ENCODE measurements at places on chromosomes 4 and X. TPM values are rescaled to one million over a fixed set of nuclear protein-coding genes. Genes with fewer than 3 reads are reported as not detected.
A peak's percentile ranks its signal among the peaks of the same experiment; 100 is the strongest.

Gene P2RY4
- not detected for total RNA-seq

DNA sequence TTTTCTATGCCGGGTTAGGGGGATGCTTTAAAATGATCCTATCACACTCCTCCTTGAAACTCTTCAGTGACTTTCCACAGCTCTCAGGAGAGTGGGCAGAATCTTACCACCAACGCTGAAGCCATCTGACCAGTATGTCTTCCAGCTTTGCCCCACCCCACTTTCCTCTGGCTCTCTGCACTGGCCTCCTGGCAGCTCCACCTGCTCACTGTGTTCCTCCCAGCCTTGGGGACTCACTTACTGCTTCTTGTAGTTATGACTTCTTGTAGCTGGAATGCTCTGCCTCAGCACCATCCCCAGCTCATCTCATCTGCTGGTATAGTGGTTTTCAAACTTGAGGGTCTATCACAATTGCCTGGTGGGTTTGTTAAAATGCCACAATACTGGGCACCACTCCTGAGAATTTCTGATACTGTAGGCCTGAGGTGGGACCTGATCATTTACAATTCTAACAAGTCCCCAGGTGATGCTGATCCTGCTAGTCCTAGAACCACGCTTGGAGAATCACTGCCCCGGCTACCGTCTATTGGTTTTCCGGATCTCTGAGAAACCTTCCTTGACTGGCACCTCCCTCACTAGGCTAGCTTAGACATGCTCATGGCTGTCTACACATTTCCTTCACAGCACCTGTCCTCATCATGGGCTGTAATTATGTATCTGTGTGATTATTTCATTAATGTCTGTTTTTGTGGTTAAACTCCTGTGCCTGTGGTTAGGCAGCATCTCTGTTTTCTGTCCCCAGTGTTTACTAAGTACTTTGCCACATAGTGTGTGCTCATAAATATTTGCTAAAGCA, 152.2 kb downstream of the MGST2 start:
- no peak for DNase-seq

DNA sequence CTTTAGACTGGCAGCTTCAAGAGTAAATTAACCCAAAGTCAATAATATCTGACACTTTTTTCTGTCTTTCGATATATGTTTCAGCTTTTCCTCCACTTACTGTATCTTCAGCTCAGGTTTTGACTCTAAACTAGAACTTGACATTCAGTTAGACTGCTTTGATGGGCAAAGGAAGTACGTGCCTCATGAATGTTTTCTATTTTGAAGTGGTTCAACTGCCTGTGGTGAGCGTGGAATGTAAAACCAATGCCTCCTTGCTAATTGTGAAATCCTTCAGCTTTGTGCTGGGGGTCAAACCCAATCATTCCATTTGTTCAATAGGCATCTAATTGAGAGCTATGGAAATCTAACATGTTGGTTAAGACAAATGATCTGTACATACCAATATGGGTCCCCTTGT, 857.0 kb upstream of the HTR2C start:
- DNase-seq, result no peak

DNA sequence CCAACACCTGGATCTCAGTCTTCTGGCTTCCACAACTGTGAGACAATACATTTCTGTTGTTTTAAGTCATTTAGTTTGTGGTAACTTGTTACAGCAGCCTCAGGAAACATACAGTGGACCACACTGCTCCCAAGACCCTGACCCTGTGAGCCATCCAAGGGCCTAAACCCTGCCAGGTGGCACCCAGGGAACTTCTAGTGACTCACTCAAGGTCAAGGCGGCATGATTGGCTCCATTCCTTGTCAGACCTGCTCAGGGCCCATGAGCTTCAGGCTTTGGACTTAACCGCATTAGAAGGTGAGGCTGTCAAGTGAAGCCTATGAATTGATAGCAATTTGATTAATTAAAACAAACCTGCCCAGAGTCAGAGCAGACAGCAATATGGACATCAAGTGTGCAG, 165.7 kb upstream of the MAMLD1 start:
- DNase-seq, result no peak

Gene TMEM187
- total RNA-seq, result 18.2 TPM

Gene STPG2
- 0.77 TPM for total RNA-seq

Gene TASL
- total RNA-seq, result 0.18 TPM

Gene CACNA1F
- total RNA-seq, result not detected

DNA sequence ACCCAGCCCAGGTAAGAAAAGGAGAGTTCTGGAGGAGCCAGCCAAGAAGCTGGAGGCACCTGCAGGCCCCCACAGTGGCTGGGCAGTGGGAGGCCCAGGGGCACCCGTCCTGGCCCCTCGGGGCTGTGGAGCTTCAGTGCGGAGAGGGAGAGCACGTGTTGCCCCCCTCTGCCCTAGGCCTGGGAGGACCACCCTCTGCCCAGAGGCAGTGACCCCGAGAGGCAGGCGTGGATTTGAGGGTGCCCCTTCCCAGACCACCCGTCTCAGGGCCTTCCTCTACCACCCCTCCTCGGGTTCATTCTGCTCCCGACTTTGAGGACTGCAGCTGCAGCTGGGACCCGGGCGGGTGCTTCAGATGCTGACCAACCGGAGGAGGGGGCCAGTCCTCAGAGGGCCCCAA, 12.1 kb upstream of the HGFAC start:
- no peak for DNase-seq

Gene POU3F4
- not detected for total RNA-seq

- DNase-seq, result no peak
Measured at GRCh38 chr4:19983072-19983471, 268.6 kb upstream of the SLIT2 start.

DNA sequence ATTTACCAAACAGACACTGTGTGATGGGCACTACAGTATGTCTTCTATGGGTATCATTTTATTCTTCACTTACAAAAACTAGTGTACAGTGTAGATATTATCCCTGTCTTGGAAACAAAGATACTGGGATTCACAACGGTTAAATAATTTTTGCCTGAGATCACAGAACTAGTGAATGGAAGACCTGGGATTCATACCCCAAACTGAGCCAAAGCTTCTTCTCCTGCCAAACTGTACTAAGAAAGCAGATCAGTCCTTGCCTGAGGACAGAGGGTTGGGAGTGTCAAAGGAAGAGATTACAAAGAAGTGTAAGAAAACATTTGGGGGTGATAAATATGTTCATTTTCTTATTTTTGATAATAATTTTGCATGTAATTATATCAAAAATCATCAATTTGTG, 43.1 kb downstream of the PPA2 start:
- no peak for DNase-seq

- DNase-seq, result no peak
Measured at GRCh38 chr4:152224223-152224622, 311.7 kb downstream of the FBXW7 start.

- DNase-seq, result no peak
Measured at GRCh38 chr4:88630756-88631155, 38.5 kb downstream of the HERC3 start.

Gene NPFFR2
- 0.45 TPM for total RNA-seq

DNA sequence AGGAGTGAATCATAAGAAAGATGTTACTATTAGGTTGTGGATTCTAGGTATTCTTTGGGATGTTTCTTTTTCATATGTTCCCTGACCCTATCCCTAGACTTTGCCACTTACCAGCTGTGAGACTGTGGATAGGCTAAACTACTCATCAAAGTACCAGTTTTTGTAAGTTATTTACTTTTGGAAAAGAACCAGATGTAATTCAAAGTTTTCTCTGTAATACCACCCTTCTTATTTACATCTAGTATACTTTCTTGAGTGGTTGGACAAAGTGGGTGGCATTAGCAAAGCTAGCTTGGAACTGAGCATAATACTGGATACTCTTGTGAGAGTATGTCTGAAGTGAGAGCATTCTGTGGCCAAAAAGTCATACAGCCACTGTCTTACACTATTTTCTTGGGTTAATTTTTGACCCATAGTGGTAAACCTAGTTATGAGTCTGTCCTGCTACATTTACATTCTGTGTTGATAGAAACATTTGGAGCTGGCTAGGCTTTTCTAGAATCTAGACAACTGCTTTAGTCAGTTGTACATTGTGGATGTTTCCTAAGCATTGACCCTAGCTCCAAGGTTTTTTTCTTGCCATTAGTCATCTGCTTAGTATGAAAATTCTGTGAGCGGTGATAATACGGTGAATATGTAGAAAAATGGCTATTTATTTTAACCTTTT, 41.7 kb downstream of the KDM6A start:
- no peak for DNase-seq

DNA sequence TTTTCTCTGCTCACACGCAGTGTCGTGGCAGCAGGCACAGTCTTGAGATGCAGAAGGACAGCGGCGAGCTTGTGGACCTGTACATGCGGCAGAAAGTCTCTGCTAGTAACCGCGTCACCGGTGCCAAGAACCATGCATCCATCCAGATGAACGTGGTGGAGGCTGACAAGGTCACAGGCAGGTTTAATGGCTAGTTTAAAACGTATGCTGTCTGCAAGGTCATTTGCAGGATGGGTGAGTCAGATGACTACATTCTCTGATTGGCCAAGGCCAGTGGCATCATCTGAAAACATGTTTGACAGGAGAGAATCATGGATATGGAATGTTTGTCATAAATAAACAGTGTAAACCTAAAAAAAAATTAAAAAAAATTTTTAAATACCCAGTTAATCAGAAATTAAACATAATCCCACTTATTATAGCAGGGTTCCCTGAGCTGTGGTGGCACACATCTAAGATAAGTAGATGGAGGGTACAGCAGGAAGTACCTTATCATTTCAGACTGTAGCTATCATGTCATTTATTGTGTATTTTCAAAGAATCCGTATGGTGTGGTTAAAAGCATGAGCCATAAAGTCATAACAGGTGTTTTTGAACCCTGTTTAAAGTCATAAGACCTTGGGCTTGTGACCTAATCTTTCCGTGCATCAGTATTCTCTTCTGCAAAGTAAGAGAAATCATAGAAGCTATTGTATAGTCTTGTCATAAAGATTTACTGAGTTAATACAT, 7.5 kb upstream of the BMP2K start:
- no peak for DNase-seq

Gene CITED1
- total RNA-seq, result 552 TPM

GRCh38 chr4:159232465-159233106, 129.7 kb downstream of the RAPGEF2 start:
- no peak for DNase-seq

GRCh38 chrX:23844502-23845138, 61.6 kb downstream of the SAT1 start:
- DNase-seq, result no peak

GRCh38 chrX:148672517-148672916, 172.1 kb downstream of the AFF2 start:
- DNase-seq, result no peak

Gene DDX53
- 2.3 TPM for total RNA-seq

DNA sequence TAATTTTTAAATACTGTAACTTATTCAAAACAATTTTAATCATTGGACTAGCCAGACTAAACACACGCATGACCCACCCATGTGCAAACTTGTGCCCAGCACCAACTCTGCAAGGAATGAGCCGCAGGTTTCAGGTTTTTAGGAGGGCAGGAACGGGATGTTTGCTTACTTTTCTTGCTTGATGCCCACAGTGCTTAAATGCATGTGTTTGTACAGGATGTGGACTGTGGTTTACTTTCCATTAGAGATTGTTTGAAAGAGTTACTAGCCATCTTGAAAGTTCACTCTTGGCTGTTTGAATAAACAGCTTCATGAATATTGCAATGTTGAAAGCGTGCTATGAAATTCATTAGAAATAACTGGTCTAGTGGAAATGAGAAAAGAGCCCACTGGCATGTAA, 83.3 kb downstream of the STK32B start:
- DNase-seq, result no peak

DNA sequence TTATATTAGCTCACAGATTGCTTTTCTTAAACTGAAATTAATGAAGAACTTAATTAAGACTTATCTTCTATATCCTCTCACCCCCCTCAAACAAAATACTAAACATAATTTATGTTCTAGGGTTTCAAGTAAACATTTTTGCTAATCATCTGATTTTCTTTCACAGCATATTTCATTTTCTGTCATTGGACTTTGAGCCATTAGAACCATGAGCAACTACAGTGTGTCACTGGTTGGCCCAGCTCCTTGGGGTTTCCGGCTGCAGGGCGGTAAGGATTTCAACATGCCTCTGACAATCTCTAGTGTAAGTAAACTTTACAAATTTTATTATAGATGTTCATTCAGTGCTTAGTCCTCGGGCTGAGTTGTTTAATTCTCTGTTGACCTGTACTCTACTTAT, 3.3 kb downstream of the PDLIM5 start:
- peak; percentile 72 for DNase-seq

- DNase-seq, result no peak
Measured at GRCh38 chr4:120842031-120842430, 80.5 kb downstream of the PRDM5 start.

DNA sequence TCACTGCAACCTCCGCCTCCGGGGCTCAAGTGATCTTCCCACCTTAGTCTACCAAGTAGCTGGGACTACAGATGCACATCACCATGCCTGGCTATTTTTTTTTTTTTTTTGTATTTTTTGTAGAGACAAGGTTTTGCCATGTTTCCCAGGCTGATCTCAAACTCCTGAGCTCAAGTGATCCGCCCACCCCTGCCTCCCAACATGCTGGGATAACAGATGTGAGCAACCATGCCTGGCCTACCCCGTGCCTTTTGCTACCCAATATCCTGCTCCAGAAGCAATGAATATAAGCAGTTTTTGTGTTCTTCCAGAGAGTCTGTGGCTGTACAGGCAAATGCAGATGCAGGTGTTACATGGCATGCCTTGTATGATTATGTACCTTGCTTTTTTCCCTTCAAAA, 50.5 kb downstream of the TBC1D14 start:
- DNase-seq, result no peak

- no peak for DNase-seq
Measured at GRCh38 chr4:99945718-99946355, 581 bp downstream of the DNAJB14 start.

DNA sequence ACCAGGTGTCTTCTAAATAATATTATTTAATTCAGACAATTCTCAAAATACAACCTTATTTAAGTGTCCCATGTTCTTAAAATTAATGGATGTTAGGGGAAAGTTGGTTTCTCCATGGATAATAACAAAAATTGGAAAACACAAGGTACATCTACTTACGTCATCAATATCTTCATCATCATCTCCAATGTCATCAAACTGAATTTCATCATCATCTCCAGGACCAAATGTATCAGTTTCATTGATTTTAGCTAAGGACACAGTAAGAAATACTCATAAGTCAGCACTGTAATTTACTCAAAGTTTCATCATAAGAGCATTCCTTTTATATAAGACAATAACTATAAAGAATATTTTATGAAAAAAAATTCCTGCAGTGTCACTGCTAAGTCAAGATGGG, 11.3 kb downstream of the EIF1AX start:
- no peak for DNase-seq

GRCh38 chr4:38125816-38126215, 165.6 kb downstream of the PTTG2 start:
- no peak for DNase-seq

- no peak for DNase-seq
Measured at GRCh38 chr4:137470806-137471205, 61.5 kb downstream of the PCDH18 start.

Gene DYNLT3
- 15.2 TPM for total RNA-seq

GRCh38 chr4:138919094-138919936, 96.3 kb upstream of the NOCT start:
- DNase-seq, result peak; percentile 76
